ENCODE measurements at places on chromosomes 5 and 9.

GRCh38 chr5:158884827-158885518 lies 214.7 kb downstream of the EBF1 start:
- DNase-seq, result no peak

DNA sequence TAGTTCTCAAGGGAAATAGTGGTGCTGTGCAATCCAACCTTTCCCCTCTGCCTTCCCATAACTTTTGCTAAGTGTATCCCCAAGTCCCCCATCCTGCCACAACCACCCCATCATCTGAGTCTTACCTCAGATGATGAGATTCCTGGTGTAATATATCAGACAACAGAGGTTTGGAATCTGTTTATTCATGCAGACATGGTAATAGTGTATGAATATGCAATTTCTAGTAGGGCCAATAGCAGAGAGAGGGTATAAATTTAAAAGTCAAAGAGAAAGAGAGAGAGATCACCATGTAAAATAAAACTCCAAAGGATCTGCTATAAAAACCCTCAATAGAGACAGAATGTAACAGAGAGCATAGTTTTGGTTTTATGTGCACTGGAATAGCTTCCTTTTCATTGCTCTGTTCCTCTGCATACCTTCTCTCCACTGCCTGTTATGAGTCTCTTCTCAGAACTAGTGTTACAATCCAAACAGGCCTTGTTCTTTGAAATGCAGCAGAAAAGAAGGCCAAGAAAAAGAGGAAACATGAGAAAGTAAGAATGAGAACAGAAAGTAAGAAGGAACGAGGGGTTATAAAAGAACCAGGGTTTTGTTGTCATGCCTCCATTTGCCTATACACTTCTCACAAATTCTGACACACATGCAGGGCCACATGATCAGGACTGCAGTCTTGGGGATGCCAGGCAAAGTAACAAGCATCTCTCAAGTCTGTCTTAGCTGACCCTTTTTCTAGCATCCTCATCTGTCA lies 278.0 kb downstream of the CETN3 start:
- no peak for DNase-seq

DNA sequence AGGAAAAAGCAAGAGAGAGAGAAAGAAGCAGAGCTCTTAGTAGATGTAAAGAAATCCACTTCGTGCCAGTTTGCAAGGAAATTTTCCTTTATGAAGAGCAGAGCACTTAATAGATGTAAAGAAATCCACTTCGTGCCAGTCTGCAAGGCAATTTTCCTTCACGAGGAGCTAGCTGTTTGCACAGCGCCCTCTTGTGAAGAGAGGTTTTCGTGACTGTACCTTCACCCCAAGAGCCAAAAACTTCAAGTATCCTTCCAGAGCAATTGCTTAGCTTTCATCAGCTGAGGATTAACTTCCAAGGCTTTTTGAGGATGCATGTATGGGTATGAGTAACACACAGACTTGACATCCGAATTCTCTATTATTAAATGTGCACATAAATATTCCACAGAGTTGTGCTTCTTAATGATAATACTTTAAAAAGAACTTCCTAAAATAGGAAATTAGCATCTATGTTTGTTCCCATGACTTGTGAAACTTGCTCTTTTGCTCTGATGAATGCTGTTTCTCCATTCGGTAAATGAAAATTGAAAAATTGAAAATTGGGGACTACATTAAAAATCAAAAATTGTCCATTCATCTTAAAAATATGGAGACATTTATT lies 525.6 kb downstream of the PDE4D start:
- peak; percentile 59 for DNase-seq

DNA sequence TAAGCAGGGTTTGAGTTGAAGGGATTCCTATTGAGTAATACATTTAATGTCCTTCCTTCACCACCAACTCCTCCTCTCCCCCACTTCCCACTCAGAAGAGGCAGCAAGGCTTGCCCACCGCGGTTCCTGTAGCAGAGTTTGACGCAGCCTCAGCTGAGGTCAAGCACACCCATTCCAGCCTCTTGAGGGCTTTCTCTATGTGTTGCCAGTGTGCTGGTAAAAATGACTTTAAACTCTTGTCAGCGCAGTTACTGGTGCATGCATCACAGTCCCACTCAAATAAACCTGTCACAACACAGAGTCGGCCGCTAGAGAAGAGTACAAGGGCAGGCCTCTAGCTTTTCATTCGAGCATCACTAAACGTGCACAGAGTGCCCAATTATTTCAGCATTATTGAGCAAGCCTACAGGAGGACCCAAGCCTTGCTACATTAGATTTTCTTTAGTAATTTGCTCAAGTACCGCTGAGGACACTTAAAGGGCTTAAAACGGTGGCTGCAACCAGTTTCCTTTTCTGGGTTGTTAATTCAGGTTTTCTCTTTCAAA lies 79.6 kb downstream of the TLE4 start:
- DNase-seq, result peak; percentile 75

All from HEK293T (cell line).